ENCODE measurements at places on chromosomes 3 and 15.

DNA sequence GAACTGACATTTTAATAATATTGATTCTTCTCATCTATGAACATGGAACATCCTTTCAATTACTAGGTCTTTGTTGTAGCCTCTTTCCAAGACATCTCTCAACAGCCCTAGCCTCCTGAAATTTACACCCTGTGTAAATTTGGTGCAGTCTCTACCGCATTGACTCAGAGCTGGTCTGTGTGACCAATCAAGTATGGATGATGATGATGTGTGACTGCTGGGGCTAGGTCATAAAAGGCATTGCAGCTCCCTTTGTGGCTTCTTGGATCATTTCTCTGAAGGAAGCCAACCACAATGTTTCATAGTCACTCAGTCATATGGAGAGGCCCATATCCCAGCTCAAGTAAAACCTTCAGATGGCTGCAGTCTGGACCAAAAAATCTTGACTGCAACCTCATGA lies 62.1 kb upstream of the FAM3D start:
- no peak for DNase-seq

DNA sequence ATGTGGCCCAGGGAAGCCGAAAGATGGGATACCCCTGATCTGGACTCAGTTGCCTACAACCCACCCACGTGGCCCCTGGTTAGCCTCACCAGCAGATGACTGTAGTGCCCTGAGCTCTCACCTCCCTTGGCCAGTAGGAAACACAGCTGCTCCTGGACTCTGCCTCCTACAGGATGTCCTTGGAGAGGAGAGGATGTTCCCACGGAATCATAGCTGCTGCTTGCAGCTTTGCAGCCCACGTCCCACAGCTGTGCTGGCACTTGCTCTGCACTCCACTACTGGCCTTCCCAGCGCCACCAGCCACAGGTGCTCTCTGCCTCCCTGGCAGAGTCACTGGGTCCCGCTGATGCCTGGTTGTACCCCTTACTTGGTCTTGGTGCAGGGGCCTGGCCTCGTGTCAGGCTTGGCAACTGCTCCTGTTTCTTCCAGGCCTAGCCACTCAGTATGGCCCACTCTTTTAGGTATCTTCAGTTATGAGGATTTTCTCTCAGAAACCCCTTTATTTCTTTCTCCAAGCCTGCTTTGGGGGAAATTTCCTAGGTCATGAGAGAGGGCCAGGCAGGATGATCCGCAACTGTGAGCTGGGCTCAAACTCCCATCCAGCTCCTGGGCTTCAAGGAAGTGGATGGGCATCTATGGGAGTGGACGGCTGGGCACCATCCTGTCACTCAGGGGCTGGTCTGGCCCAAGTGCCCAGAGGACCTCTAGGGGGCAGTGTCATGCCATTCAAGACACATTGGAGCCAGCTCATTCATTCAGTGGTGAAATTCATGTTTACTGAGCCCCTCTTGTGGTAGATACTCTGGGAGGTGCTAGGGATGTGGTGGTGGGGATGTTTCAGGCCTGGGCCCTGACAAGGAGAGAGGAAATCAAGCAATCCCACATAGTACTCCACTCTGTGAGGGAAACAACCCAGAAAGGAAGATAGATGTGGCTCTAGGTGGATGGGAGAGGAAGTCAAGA lies 16.2 kb upstream of the VILL start:
- no peak for DNase-seq

- no peak for DNase-seq
These were observed 201.1 kb upstream of the ARRDC4 start for GRCh38 chr15:97759363-97759762.

DNA sequence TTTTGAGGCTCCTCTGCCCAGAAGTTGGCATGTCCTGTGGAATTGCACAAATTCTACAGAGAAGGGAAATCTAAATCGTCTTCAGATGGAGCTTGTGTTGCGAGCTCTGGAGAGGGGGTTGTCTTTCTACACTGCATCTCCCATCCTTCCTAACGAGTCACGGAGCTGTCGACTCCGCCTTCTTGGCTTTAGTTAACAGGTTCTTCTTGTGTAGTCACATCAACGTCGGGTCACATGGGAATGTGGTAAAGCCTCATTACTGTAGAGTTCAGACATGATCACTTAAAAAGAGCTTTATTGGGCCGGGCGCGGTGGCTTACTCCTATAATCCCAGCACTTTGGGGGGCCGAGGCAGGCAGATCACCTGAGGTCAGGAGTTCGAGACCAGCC lies 60.0 kb downstream of the DNASE1L3 start:
- DNase-seq, result no peak

DNA sequence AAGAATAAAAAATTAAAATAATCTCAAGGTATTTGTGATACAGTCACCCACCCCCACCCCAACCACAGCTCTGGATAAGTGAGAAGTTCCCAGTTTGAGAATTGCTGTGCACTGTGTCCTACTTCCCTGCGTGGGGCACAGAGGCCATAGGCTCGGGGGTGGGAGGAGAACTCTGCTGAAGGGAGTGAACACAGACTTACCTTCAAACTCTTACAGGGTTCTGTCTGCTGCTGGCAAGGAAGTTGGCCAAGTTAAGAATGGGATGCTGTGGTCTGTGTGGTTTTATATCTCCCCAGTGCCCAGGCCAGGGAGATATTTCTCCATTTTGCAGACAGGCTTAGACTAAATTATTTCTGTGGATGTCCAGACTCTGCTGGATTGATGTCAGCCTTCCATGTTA lies 37.6 kb downstream of the SPTSSB start:
- DNase-seq, result no peak

GRCh38 chr3:28840976-28841376 lies 439.9 kb upstream of the RBMS3 start:
- DNase-seq, result no peak

GRCh38 chr3:61186030-61186429 lies 65.2 kb downstream of the FHIT start:
- no peak for DNase-seq

DNA sequence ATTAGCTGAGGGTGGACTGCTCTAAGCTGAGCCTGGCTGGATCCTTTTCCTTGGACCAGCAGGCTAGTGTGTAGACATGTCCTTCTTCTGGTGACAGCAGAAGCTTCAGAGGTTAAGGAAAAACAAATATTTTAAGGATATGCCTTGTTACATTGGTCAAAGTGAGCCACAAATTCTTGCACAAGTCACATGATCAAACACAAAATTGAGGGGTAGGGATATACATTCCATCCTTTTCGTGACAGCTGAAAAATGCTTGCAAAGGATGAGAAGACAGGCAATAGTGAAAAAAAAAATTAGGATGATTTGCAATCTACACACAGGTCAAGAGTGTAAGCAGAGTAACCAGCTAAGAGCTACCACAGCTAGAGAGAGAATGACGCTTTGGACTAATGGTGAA lies 21.1 kb upstream of the OXTR start:
- no peak for DNase-seq

DNA sequence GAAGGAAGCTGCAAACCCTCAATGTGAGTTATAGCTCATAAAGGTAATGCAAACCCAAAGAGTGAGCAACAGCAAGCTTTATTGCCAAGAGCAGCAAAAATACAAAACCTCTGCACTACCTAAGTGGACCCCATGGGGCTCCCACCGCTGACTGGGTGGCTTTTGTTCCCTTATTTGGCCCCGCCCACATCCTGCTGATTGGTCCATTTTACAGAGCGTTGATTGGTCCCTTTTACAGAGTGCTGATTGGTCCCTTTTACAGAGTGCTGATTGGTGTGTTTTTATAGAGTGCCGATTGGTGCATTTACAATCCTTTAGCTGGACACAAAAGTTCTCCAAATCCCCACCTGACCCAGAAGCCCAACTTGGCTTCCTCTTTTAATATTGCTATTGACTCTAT lies 154.5 kb upstream of the NSMCE3 start:
- DNase-seq, result no peak

GRCh38 chr3:170868577-170869238 lies 1.3 kb downstream of the RPL22L1 start:
- DNase-seq, result no peak

GRCh38 chr3:39104961-39105686 lies 2.3 kb downstream of the GORASP1 start:
- peak; percentile 8 for DNase-seq

- no peak for DNase-seq
These were observed 31.1 kb downstream of the EIF1B start for GRCh38 chr3:40340541-40341170.

GRCh38 chr15:89448825-89449224 lies 47.6 kb downstream of the RHCG start:
- DNase-seq, result no peak
